Esophagus squamous epithelium (tissue), 5 donors: ENCODE measurements at places on chromosomes 12 and 14. TPM values are rescaled to one million over a fixed set of nuclear protein-coding genes. Genes with fewer than 3 reads are reported as not detected.

The WNT5B gene
- 30.9 TPM for total RNA-seq

GRCh38 chr14:74257941-74258763 lies 18.9 kb downstream of the VSX2 start:
- no peaks in the 10 kb centered on the region for H3K36me3 ChIP-seq
- peaks cover 23% of the 10 kb centered on the region for H3K27me3 ChIP-seq

DNA sequence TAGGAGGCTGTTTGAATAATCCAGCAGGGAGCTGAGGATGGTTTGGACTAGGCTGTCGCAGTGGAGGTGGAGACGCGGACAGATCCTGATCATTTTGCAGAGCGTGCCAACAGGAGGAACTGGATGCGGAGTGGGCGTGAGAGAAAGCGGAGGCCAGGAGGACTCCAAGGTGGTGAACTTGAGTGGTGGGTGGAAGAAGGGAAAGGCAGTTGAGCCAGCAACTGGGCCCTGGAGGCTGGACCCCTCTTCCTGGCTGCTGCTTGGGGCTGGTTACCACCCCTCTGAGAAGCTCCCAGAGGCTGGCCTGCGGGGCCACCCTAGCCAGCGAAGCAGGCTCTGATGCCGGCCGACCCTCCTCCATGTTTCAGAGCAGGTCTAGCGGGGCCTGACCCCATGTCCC lies 56.8 kb upstream of the KCNA1 start:
- no peak overlapping the region for H3K4me3 ChIP-seq
- H3K27ac ChIP-seq, result no peak overlapping the region
- no peaks in the 10 kb centered on the region for H3K36me3 ChIP-seq
- no peak for DNase-seq
- H3K27me3 ChIP-seq, result no peaks in the 10 kb centered on the region

GRCh38 chr12:103924761-103925641 lies 5.2 kb upstream of the HSP90B1 start:
- DNase-seq, result no peak
- H3K27ac ChIP-seq, result no peak overlapping the region
- no peaks in the 10 kb centered on the region for H3K4me1 ChIP-seq
- no peaks in the 10 kb centered on the region for H3K36me3 ChIP-seq
- H3K4me3 ChIP-seq, result no peak overlapping the region

DNA sequence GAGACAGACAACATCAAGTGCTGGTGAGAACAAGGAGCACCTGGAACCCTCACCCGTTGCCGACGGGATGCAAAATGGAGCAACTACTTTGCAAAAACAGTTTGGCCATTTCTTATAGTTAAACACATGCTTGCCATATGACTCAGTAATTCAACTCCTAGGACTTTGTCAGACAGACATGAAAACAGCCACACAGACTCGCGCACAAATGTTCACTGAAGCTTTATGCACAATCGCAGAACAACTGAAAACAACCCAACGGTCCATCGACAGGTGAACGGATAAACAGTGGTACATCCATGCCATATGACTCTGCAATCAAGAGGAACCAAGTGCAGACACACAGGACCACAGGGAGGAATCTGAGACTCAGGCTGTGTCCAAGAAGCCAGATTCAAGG lies 30.8 kb downstream of the NCOR2 start:
- H3K4me1 ChIP-seq, result peaks cover 28% of the 10 kb centered on the region
- no peak overlapping the region for H3K27ac ChIP-seq
- H3K4me3 ChIP-seq, result no peak overlapping the region
- H3K27me3 ChIP-seq, result no peaks in the 10 kb centered on the region

DNA sequence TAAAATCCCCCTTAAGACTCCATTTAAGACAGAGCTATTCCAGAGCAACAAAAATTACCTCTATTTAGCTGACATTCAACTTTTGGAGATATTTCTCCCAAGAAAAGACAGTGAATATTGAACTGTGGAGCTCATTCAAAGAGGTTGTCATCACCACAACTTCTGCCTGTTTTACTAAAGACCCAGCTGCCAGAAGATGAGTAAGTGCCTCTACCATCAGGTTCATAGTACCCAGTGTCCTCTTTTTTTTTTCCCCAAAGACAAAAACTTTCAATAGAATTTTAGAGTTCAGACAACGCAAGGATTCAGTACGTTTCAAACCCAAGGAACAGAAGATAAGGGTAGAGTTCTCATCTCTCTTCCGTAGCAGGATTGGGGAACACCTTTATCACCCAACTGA lies 461.3 kb downstream of the BCAT1 start:
- no peaks in the 10 kb centered on the region for H3K27me3 ChIP-seq
- DNase-seq, result no peak
- H3K4me3 ChIP-seq, result no peak overlapping the region
- H3K27ac ChIP-seq, result peak overlapping the region; percentile 45
- no peaks in the 10 kb centered on the region for H3K36me3 ChIP-seq

- no peak for DNase-seq
- no peaks in the 10 kb centered on the region for H3K27me3 ChIP-seq
- H3K4me3 ChIP-seq, result no peak overlapping the region
- no peaks in the 10 kb centered on the region for H3K36me3 ChIP-seq
- no peak overlapping the region for H3K27ac ChIP-seq
Measured at GRCh38 chr14:71491931-71492330, 440.3 kb upstream of the RGS6 start.
